KG1 (cell line): ENCODE measurements at places on chromosomes 1 and 21.
A peak's percentile ranks its signal among the peaks of the same experiment; 100 is the strongest.

DNA sequence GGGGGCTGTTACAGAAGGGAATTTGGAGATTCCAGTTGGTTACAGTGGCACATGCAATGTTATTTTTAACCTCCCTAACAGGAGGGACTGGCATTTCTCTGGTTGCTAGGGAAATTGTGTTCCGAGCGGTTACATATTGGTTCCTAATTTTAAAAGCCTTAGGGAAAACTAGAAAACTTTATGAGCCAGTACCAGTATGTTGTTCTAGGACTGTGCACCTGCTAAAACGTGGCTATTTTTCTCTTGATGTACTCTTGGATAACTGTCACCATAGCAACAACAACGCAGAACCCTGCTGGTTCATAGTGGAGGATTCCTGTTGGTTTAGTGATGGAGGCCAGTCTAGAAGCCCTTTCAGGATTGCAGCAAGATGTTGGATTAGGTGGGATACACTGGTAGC, 68.9 kb upstream of the PGBD5 start:
- DNase-seq: no peak

DNA sequence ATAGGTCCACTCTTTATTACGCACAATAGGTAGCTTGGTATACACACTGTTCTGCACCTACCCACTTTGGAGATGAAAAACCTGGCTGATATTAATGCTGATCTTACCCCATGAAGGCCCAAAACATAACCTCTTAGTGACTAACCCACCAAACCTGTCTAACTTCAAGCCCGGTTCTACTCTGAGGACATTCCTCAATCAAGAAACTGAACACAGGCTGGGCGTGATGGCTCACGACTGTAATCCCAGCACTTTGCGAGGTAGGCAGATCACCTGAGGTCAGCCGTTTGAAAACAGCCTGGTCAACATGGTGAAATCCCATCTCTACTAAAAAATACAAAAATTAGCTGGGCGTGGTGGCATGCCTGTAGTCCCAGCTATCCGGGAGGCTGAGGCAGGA, 50.5 kb downstream of the EYA3 start:
- DNase-seq: no peak

DNA sequence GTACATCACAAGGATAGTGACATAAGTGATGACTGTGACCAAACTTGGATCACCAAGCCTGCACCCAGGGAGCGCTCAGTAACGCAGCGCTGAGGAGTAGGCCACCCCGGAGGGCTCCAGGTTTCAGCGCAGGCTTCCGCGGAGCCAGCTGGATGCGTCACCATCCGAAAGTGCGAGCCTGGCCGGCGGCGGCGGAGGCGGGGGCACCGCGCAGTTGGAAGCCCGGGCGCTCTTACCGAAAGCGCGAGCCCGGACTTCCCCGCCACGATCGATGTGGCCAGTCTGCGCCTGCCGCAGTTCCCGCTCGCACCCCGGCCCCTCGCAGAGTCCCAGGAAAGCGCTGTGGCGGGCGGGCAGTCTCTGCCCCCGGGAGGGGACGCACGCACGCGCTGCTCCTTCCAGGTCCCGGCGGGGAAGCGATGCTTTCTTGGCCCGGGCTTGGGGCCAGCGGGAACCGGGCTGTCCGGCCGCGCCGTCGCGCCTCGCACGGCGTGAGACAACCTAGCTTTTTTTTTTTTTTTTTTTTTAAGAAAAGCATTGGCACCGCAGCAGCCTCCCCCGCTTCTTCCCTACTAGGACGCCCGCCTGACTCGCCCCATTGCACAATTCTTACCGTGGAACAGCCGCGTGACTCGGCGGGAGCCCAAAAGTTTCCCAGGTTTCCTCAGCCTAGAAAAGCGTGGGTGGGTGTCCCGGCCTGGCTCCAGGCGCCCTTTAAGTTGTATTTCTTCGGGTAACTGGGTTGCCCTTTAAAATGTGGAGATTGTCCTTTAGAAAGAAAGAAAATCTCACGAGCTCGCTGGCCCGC, 36.4 kb upstream of the JAK1 start:
- peak; percentile 45 for DNase-seq

- no peak for DNase-seq
These were observed 105.4 kb upstream of the WARS2 start for GRCh38 chr1:119245881-119246280.

DNA sequence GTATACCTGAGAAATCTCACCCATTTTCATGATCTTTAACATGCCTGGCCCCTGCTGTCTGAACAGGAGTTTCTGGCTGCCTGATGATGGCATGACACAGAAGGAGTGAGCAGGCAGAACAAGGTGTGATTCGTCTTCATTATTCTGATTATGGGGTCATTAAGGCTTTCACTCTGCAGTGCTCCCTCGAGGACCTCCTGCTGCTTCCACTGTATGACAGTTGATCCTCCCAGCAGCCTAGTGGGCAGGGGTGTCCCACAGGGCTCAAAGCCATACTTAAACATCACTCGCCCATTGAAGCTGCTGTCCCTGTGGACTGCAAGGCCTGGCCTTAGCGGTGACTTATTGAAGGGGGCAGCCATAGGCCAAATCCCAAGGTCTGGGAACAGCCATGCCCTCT, 12.7 kb upstream of the PARS2 start:
- no peak for DNase-seq

DNA sequence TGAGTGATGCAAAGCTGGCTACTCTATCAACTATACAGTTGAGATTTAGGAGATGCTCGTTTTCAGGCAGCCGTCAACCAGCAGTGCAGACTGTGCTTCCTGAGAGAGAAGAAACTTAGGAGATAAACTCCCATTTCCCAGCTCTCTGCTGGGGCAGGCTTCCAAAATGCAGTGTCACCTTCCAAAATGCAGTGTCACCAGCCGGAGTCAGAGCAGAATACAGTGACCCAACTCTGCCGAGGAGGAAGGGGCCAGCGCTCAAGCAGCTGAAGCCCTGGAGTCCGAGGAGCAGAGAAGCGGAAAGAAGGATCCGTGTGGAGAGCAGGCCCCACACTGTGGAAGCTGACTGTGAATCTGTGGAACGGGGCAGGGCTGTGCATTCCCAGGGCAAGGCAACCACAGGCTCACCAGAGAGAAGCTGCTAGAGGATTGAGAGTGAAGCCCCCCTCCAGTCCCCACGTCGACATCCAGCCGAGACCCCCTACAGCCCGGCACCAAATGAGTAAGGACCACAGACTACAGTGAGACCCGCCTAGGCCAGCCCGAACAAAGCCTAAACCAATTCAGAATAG, 703 bp upstream of the KRTAP12-1 start:
- DNase-seq: no peak

DNA sequence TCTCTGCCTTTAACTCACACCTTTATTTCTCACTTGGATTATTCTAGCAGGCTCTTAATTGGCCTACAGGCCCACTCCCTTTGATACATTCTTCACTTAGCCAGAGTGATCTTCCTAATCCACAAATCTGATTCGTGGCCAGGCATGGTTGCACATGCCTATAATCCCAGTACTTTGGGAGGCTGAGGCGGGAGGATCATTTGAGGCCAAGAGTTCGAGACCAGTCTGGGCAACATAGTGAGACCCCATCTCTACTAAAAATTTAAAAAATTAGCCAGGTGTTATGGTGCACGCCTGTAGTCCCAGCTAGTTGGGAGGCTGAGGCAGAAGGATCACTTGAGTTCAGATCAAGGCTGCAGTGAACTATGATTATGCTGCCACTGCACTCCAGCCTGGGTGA, 2.1 kb downstream of the ZBTB17 start:
- no peak for DNase-seq

GRCh38 chr1:215215846-215216245, 133.3 kb downstream of the KCNK2 start:
- no peak for DNase-seq

GRCh38 chr1:228393268-228393701, 13.3 kb downstream of the TRIM11 start:
- no peak for DNase-seq

GRCh38 chr1:18409609-18410237, 71.0 kb upstream of the KLHDC7A start:
- no peak for DNase-seq

GRCh38 chr1:63799820-63800219, 26.0 kb downstream of the ROR1 start:
- no peak for DNase-seq

DNA sequence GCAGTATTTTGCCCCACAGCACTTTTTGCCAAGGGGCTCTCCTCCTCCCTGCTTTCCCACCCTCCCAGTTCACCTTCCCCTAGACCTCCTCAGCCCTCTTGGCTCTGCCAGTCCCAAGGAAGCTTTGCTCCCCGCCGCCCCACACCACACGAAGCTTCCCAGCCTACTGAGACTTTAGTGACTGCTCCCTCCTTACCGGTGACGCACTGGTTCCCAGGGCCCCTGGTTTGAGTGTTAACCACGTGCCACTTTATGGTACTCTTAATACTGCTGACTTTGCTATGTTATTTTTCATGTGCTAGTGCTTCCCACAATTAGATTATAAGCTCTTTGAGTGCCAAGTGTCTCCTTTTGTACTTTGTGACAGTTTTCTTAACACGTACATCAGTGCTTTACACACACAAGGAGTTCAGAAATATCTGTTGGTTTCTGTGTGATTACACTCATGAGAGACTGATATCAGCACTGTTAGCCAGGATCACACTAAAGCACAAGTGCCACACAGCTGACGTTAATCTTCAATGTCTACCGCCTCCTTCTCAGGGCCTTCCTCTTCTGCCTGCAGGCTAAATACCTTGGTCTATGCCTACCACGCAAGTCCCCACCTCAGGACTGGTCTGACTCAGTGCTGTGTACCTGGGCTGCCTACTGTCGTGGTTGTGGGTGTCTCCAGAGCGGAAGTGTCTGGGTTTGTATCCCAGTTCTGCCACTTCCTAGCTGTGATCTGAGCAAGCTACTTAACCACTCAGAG, 61.0 kb downstream of the DNTTIP2 start:
- peak; percentile 32 for DNase-seq

DNA sequence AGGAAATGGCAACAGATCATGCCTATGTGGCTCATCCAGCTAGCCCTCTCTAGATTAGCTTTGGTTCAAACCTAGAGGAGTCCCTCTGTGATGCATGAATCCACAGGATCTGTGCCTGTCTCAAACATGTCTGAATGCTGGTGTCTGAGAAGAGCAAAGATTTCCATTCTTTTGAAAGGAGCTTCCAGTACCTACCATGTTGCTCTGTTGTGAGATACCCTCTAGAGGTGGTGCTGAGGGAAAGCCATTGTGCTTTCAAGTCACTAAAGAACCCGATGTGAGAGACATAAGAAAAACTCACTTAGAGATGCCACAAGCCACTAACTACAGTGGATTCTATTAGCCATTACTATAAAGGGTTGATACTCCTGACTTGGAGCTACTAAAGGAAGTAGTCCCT, 103.6 kb downstream of the LRRC40 start:
- no peak for DNase-seq

DNA sequence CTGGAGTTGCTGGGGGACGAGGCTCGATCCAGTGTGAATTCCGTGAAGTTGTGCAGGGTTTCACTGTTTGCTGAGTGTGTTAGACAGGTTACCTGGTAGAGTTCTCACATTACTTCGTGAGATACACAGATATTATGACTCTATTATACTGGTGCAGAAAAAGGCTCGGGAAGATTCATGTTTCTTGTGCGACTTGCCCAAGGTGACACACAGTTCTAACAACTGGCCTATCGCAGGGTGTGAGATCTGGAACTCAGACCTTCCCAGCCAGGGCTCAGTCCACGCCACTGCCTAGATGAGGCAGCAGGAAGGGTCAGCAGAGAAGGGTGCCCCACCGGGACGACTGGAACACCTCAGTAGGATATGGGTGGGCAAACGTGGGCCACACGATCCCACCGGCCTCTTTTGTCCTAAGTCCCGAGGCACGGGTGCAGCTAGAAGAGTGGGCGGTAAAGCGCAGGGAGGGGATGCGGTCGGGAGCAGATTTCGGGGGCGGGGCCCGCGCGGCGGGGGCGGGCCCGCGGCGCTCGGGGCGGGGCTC, 296 bp upstream of the RNPEP start:
- peak; percentile 62 for DNase-seq

- no peak for DNase-seq
These were observed 123.7 kb upstream of the DEPDC1 start for GRCh38 chr1:68620571-68620970.

GRCh38 chr1:29756901-29757725, 520.8 kb downstream of the PTPRU start:
- DNase-seq: no peak

DNA sequence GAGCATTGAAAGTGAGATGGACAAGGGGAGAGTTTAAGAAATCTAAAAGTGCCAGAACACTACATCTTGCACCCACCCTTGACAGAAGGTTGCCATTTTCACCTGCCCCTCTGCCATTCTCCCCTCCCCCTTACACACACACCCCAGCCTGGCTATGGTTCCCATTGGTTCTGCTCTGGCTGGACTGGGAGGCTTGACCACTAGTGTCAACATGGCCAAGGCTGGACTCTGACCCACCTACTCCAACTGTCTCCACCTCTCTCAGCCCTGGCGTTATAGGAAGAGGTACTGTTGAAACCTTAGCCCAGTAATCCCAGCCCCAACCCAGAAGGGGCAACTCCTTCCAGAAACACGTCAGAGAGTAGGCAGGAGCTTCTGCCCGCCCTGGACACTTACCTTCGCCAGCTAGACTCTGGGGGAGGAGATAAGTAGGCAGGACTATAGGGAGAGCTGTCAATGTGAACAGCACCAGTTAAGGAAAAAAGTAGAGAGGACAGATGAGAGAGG, 4.5 kb downstream of the CRTC2 start:
- DNase-seq: no peak

- no peak for DNase-seq
These were observed 214.1 kb upstream of the USP24 start for GRCh38 chr1:55428944-55429931.

GRCh38 chr1:42454403-42454802, 1.4 kb downstream of the ZMYND12 start:
- no peak for DNase-seq

DNA sequence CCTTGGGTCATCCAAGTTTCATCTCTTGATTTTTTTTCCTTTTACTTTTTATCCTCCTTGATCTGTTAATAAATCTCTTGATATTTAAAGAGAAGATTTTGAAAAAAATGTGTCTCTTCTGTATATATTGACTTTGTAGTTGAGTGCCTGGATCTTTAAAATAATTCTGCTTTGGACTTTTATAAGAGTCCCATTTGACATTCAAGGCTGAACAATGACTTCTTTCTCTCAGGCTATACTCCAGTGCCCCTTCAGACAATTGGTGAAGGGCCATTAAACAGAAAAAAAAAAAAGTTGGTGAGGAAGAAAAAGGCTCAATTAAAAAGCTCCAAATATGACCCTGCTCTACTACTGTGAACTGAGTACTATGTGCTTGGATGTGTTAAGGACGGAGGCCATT, 40.9 kb upstream of the CITED4 start:
- DNase-seq: no peak
